Testis (tissue), 5 donors: ENCODE measurements at places on chromosomes 11 and 22.

DNA sequence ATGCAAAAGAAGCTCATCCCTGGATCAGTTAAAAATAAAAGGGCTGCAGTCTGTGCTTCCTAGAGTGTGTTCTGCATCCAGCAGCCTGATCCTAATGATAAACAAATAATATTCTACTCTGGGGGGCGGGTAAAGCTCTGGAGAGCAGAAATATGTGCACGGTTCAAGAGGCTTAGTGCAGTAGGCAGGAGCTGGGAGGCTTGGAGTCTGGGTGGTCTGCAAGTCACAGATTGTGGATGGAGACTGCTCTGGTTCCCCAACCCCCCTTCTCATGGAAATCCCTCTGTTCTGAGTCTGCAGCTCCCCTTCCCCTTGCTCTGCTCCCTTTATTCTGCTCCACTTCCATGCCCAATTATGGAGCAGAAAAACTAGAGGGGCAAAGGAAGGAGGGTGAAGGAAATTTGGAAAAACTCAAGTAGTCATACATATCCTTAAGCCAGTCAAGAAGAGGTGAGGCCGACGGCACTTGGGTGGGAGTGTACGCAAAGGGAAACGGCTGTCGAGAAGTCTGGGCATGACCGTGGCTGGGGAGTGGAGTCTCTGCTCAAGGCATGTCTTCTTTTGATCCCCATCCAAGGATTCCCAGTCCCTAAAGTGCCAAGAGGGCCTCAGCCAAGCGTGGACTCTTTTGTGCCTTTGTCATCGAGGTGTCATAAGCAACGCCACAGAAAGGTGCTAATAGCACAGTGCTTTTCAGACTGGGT is 16.3 kb upstream of the CLMP start:
- H3K4me3 ChIP-seq = no peak overlapping the region
- no peak for DNase-seq
- no peak overlapping the region for H3K27ac ChIP-seq
- H3K27me3 ChIP-seq = no peaks in the 10 kb centered on the region
- no peaks in the 10 kb centered on the region for H3K4me1 ChIP-seq

GRCh38 chr11:58391879-58392278 is 14.8 kb downstream of the OR5B3 start:
- H3K4me3 ChIP-seq = no peak overlapping the region
- no peaks in the 10 kb centered on the region for H3K4me1 ChIP-seq
- no peak for DNase-seq
- H3K36me3 ChIP-seq = no peaks in the 10 kb centered on the region
- H3K27me3 ChIP-seq = no peaks in the 10 kb centered on the region

DNA sequence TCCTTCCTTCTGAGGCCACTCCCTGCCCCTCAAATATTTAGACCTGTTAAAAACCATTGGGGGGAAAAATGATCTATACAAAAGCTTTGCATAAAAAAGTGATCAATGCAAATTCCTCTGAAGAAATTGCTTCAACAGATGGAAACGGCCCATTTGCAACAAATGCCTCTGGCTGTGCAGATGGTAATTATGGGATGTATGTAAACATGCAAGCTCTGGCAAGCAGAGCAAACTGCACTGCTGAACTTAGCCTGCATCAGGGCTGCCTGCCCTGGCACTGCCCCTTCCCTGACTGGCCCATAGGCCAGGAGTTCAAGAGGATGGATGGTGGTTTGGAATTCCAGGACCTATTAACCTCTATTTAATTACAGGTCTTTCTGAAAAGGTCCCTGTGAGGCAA is 388.7 kb downstream of the MIAT start:
- no peaks in the 10 kb centered on the region for H3K36me3 ChIP-seq
- H3K27me3 ChIP-seq = no peaks in the 10 kb centered on the region
- no peak overlapping the region for H3K27ac ChIP-seq
- H3K4me1 ChIP-seq = no peaks in the 10 kb centered on the region
- H3K4me3 ChIP-seq = no peak overlapping the region
- no peak for DNase-seq

GRCh38 chr11:10742460-10743208 is 8.4 kb upstream of the CTR9 start:
- H3K27me3 ChIP-seq = no peaks in the 10 kb centered on the region
- H3K36me3 ChIP-seq = no peaks in the 10 kb centered on the region
- no peak overlapping the region for H3K4me3 ChIP-seq

DNA sequence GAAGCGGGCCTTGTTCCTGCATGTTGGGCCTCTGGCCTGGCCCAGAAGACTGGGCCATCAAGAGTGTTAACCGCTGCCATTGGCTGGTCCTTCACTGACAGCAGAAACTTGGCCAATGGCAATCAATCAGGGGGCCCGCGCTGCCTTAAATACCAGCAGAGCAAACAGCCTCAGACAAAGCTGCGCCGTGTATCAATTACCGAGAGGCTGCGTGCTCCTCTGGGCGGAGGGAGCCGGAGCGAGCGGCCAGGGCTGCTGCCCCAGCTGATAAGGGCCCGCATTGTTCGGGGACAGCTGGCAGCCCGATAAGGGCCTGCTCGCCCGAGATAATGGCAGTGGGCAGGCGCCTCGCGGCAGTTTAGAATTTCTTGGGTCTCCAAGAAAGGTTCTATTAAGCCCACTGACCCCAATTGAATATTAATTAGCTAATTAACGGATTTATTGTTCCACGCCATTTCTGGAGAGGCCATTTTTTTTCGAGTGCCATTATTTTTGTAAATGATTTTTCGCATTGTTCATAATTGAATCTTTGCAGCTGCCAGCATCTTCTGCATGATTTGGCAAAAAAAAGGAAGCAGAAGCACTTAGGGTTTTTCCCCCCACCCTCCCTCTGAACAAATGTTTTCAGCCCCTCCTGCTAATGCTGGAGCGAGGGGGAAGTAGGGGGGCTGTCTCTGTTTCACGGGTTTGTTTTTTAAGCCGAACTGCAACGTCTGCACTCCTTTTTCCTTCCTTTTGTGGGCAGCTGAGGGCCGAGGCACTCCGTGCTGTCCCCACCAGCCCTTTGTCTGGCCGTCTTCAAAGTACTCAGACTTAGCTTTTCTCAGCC is 37.6 kb upstream of the RIC3 start:
- peak overlapping the region; percentile 27 for H3K4me3 ChIP-seq
- no peaks in the 10 kb centered on the region for H3K36me3 ChIP-seq
- H3K27ac ChIP-seq = no peak overlapping the region
- H3K27me3 ChIP-seq = no peaks in the 10 kb centered on the region

DNA sequence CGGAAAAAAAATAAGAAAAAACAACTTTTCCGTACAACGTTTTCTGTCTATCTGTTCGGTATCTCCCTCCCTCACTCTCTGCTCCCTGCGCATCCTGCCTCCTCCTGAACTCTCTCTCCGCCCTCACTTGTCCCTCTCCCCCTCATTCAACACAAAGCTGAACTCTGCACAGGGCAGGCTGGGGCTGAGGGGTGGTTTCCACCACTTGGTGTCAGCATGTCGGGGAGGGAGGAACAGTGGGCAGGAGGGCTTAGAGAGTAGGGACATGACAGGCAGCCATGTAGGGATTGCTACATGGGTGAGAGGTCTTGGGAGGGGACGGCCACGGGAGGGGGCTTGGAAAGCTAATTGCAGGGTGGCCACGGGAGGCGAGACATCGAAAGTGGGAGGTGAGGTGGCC is 17.6 kb downstream of the SLC22A12 start:
- H3K27ac ChIP-seq = peak overlapping the region; percentile 65
- no peaks in the 10 kb centered on the region for H3K27me3 ChIP-seq
- H3K4me3 ChIP-seq = no peak overlapping the region
- peak; percentile 55 for DNase-seq
